ENCODE measurements at places on chromosomes 4 and X. TPM values are rescaled to one million over a fixed set of nuclear protein-coding genes. Genes with fewer than 3 reads are reported as not detected.

ETDC gene
- total RNA-seq, result not detected

HEPH gene
- total RNA-seq, result 6.5 TPM

SYTL4 gene
- 1.0 TPM for total RNA-seq

BGN gene
- total RNA-seq, result 2.6 TPM

CLIC2 gene
- total RNA-seq, result 0.50 TPM

RAB40A gene
- 0.50 TPM for total RNA-seq

CACNA1F gene
- under 0.01 TPM for total RNA-seq

HAND2 gene
- not detected for total RNA-seq

TMPRSS11B gene
- not detected for total RNA-seq

ALPK1 gene
- 50.6 TPM for total RNA-seq

SLITRK2 gene
- total RNA-seq, result under 0.01 TPM

PABPC5 gene
- total RNA-seq, result not detected

PCDH11X gene
- not detected for total RNA-seq

NXF2B gene
- not detected for total RNA-seq

SLC6A14 gene
- not detected for total RNA-seq

AKAP14 gene
- total RNA-seq, result not detected

CT47A7 gene
- not detected for total RNA-seq

TRAPPC11 gene
- 33.3 TPM for total RNA-seq

FAM53A gene
- total RNA-seq, result 4.3 TPM

HSFX4 gene
- total RNA-seq, result not detected

WNK3 gene
- total RNA-seq, result 0.32 TPM

PRKG2 gene
- total RNA-seq, result 2.4 TPM

UCP1 gene
- total RNA-seq, result not detected

NDST4 gene
- not detected for total RNA-seq

SYN1 gene
- under 0.01 TPM for total RNA-seq

SGMS2 gene
- 63.4 TPM for total RNA-seq

CENPVL1 gene
- not detected for total RNA-seq

GPRASP1 gene
- 0.61 TPM for total RNA-seq

ARAP2 gene
- total RNA-seq, result 13.1 TPM

ZFYVE28 gene
- total RNA-seq, result 0.83 TPM

XAGE1A gene
- not detected for total RNA-seq

CXCL1 gene
- 11.7 TPM for total RNA-seq

TBX22 gene
- total RNA-seq, result not detected

RAB33A gene
- total RNA-seq, result not detected

YY2 gene
- 1.5 TPM for total RNA-seq

PNCK gene
- 1.5 TPM for total RNA-seq

DCAF12L2 gene
- not detected for total RNA-seq

ESX1 gene
- total RNA-seq, result under 0.01 TPM

AFF2 gene
- 22.3 TPM for total RNA-seq

BEX5 gene
- not detected for total RNA-seq

MEPE gene
- not detected for total RNA-seq

USP17L13 gene
- not detected for total RNA-seq

TLR2 gene
- 33.2 TPM for total RNA-seq

ARHGAP6 gene
- not detected for total RNA-seq

PTPN13 gene
- 54.9 TPM for total RNA-seq

RAP2C gene
- 24.2 TPM for total RNA-seq

STARD8 gene
- 0.17 TPM for total RNA-seq

BMP3 gene
- not detected for total RNA-seq

TMEM47 gene
- 11.9 TPM for total RNA-seq

MAGEB1 gene
- not detected for total RNA-seq

CABS1 gene
- total RNA-seq, result not detected

DRP2 gene
- total RNA-seq, result not detected

GYPB gene
- not detected for total RNA-seq
